ENCODE measurements at places on chromosomes 1 and 21.
A peak's percentile ranks its signal among the peaks of the same experiment; 100 is the strongest.

GRCh38 chr1:156815307-156815826, 1.3 kb downstream of the SH2D2A start:
- no peak for DNase-seq

- DNase-seq: no peak
Observed at GRCh38 chr21:43609501-43610340, 49.6 kb downstream of the HSF2BP start.

GRCh38 chr1:21567241-21568005, 58.2 kb downstream of the ALPL start:
- DNase-seq: no peak

GRCh38 chr1:59678040-59678439, 136.7 kb upstream of the HOOK1 start:
- no peak for DNase-seq

DNA sequence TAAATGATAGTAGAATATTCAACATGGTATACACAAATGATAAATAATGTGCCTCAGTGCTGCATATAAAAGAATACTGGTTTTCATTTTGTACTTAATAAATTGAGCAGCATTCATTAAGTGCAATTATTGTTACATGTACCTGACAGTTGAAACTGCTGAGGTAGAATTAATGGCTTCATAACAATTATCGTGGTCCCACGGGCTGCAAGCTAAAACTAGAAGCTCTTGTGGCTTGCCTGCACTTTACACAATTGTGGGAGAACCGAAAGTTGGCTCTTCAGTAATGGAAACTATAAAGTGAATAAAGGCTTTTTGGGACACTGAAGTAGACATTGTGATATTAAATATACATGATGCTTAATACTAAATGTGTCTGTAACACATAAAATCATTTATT, 23.2 kb downstream of the INSL5 start:
- no peak for DNase-seq

DNA sequence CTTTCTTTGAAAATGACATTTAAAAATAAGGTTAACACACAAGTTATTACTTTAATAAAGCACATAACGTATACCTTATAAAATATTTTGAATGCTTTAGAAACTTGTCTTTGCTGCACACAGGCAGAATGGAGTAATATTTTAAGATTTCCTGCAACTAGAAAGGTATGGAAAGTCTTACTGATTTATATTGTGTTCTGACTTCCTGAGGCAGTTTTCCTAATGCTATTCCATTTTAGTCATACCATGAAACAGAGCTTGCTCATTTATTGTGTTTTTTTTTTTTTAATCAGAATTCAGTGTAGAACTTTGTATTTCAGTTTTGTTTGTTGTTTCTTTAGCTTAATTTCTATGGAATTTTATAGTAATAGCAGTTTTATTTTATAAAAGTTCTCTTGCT, 60.9 kb upstream of the S1PR1 start:
- no peak for DNase-seq

DNA sequence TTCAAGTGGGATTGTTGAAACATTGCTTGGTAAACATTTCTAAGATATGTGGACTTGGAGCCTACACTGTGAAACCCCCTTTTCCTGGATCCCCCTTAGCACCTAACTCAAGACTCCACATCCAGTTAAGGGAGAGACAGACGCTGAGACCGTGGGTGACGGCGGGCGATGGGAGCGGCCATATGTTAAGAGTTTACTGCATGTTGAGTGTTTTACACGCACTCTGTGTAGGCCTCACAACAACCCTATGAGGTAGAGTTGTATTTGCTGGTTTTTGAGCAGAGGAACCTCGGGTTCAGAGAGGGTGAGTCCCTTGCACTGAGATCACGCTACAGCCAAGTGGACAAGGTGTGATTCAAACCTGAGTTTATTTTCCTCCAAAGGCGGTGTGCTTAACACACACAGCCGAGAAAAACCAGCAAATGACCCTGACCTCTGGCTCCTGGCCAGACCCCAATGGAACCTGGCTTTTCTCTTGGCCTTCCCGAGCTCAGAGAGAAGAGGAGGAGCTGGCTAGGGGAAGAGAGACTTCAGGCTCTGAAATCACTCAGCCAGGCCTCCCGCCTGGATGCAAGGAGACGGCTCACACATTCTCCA, 46.9 kb upstream of the GOLT1A start:
- no peak for DNase-seq

- DNase-seq: no peak
Observed at GRCh38 chr1:95039360-95040031, 33.3 kb downstream of the ALG14 start.

DNA sequence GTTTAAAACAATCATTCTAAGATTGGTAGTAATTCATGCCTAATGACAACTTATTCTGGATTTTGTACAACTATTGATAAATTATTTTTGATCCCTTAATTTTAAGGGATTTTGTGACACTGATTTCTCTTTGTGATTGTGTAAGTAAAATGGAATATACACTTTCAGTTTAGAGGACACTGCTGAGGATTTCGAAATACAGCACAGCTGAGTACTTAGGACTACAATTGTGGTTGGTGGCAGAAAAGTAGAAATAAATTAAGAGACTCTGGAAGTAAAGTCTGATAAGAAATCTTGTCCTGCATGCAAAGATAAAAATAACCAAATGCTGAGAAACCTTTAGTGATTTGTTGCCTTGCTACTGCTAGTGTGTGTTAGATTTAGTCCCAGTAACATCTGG, 40.0 kb downstream of the TYW3 start:
- DNase-seq: no peak

DNA sequence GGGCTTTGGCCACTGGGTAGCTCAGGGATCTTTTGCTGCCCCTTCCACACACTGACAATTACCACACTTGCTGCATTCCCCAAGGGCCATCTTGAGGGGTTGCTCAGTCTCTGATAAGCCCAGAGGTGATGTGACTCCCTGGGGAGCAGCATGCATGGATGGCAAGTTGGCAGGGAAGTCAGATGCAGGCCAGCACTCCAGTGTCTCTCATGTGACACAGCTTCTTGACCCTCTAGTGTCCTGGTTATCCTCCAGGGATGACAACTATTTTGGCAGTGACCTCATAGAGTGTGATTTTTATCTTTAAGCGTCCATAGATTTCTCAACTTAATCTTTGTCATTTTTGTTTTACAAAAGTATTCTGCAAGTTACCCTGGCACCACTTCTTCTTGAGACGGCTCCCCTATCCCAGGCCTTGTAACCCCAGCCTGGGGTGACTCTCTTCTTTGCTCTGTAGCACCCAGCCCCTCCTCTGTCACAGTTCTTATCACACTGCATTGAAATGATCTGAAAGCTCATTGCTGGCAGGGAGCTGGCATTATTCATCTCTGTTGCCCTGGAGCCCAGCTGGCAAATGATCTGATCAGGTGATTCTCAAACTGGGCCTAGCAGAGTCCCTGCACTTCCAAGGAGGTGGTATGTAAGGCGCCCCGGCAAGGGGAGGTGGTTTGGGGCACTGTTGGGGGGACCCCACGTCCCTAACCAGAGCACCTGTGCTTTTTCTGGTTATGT, 72.6 kb downstream of the TENT5C start:
- DNase-seq: no peak

DNA sequence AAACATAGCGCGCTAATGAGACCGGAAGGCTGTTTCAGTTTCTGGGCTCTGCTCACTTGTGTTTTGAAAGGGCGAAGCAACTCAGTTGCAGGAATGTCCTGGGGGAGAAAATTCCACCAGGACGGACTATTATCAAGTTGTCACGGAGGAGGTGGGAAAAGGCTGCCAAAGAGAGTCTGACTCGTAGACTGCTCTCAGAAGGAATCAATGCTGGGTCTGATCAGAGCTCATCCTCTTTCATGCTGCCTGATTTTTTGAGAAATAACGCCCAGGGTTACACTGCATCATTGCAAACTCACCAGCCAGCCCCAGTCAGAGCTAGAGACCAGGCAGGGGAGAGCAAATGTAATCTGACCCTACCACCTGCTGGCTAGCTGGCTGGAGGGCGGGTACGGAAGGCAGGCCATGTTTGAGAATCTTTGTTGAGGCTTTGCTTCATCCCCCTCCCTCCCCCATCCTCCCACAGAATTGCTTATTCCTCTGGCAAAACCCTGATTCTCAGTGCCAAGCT, 36.4 kb upstream of the BCL9 start:
- DNase-seq: peak; percentile 63

DNA sequence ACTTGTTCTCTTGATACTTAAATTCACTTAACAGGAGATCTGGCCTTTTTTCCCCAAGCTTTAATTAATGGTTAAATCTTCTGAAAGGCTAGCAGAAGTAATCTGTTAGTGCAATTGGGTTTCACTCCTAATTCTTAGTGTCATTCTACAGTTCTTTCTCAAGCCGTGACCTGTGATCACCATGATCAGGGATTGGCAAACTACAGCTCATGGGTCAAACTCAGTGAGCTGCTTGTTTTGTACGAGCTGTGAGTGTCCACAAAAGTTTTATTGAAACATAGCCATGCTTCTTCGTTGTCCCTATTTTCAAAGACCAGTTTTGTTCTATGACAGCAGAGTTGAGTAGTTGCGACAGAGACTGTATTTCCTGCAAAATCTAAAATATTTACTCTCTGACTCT, 109.4 kb upstream of the KCNJ15 start:
- no peak for DNase-seq

DNA sequence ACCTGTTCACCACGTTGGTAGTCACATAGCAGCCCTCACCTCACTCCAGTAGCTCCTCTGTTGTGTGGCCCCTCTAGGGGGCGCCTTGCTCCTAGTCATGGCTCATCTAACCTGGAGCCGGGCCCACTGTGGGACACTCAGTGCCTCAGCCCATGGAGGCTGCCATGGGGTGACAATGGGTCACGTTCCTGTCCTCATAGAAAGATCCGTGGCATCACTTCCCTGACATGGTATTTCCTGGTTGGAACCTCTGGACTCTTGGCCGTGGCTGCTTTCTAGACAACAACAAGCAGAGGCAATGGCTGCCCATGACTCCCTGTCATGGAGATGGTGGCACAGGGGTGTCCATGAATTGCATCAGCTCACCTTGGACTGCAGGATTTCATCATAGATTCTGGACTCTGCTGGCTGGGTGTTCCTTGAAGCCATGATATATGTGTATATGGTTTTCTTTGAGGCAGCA, 27.5 kb upstream of the SLAMF6 start:
- DNase-seq: no peak

GRCh38 chr1:178599745-178600144, 86.8 kb downstream of the TEX35 start:
- DNase-seq: no peak

- peak; percentile 88 for DNase-seq
Observed at GRCh38 chr1:93447481-93448291, at the start of gene FNBP1L. FNBP1L (plus strand) TSS chr1:93448118; CDS start chr1:93448282, 164 bp downstream.

GRCh38 chr1:160359559-160360226, 7.2 kb upstream of the NHLH1 start:
- DNase-seq: no peak

DNA sequence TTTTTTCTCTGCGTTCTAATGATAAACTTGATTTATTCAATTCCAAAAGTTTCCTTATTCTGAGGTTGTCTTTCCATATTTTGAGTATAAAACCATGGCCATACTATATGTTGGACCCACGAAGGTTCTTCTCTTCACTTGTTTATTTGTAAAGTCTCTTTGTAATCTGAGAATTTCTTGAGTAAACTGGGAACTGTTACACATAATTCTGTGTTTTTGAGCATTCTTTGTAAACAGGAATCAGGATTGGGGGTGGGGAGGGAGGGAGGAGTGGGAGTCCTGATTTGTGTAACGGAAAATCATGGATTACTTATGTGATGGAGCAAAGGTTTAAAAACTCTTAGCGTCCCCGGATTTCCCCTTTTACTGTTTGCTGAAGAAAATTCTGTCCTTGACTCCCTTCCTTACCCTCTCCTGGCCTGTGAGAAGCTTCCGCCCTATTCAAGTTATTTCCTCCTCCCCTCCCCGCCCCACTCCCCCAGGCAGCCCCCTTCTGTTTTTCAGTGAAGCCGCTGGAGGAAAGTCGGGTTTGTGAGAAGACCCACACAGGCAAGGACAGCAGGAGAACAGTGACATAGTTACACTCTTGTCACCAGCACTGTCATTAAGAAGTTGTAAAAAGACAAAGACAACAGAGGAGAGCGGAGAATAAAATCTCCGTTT, 6.4 kb upstream of the NBPF11 start:
- no peak for DNase-seq

GRCh38 chr1:164662462-164662861, 103.5 kb downstream of the PBX1 start:
- DNase-seq: no peak

DNA sequence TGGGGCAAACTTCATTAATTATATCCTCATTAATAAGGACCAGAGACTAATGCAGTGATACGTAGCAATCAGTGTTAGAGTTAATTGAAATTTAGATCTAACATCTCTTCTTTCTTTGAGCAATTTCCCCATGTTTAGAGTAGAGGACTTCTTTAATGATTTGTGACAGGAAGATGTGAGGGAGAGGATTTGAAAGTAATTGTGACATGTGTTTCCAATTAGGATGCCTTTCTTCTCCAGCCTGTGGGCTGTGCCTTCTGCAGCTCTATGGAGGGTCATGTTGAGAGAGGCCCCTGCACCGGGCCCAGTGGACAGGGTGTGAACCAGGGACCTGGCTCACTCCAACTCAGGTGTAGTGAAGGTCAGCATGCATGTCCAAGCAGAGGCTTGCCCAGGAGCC, 103.0 kb downstream of the GREM2 start:
- DNase-seq: peak; percentile 7

- no peak for DNase-seq
Observed at GRCh38 chr1:203267912-203268311, 37.4 kb upstream of the BTG2 start.

All from nephron progenitor cell (in vitro differentiated cells).